ENCODE measurements at places on chromosomes 2 and 18.
A peak's percentile ranks its signal among the peaks of the same experiment; 100 is the strongest.

DNA sequence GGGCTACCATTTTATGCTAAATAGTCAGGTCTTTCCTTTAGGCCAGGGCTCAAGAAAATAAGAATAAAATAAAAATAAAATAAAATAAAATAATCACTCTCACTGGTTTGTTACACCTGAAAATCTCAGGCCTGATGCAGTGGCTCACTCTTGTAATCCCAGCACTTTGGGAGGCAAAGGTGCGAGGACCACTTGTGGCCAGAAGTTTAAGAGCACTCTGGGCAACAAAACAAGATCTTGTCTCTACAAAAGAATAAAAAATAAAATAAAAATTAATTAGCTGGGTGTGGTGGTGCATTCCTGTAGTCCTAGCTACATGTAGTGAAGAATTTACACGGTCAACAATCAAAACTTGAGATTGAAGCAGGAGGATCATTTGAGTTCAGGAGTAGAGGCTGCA lies 159.4 kb downstream of the NRXN1 start:
- DNase-seq: no peak

DNA sequence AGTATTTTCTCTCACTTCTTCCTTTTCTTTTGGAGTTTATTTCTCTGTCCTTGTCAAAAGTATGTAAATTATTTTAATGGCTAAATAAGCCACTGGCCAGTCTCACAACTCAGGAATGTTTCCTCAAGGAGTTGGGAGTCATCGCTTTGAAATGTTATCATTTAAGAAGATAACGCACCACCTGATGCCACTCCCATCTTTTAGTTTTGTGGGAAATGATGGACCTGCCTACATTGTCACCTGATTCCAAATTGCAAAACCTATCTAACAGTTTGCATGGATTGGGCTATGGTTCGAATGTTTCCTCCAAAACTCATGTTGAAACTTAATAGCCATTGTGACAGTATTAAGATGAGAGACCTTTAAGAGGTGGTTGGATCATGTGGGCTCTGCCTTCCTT lies 32.4 kb upstream of the PPM1B start:
- peak; percentile 19 for DNase-seq

GRCh38 chr18:35167332-35167731 lies 73.5 kb upstream of the ZNF397 start:
- DNase-seq: no peak

DNA sequence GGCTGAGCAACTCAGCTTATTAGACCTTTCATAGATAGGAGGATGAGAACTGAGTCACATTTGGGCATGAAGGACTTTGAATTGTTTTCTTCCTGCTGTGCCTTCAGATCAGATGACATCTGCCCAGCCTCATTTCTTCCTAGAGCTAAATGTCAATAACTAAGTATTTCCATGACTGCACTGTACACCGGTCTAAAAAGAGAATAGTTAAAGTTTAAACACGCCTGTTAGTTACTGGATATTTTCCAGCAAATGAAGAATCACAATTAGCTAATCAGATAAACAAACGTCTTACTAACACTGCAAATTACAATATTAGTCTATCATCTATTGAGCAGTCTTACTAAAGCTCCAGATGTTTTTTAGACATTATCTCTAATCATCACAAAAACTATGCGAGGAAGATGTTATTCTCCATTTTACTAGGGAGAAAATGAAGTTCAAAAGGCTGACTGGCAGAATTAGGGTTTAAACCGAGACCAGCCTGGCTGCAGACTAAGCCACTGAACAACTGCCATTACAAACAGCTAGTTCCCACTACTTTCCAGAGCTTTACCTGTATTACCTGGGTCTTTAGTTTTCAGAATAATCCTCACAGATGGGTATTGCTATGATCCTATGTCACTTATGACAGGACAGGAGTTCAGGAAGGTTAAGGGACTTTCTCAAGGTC lies 69.4 kb upstream of the ZNF397 start:
- no peak for DNase-seq

- DNase-seq: no peak
These were observed 83.7 kb downstream of the SP3 start for GRCh38 chr2:173881461-173881860.

GRCh38 chr18:22322243-22322691 lies 95.4 kb downstream of the CTAGE1 start:
- DNase-seq: no peak

GRCh38 chr2:143792602-143793001 lies 663.4 kb downstream of the ARHGAP15 start:
- DNase-seq: no peak

DNA sequence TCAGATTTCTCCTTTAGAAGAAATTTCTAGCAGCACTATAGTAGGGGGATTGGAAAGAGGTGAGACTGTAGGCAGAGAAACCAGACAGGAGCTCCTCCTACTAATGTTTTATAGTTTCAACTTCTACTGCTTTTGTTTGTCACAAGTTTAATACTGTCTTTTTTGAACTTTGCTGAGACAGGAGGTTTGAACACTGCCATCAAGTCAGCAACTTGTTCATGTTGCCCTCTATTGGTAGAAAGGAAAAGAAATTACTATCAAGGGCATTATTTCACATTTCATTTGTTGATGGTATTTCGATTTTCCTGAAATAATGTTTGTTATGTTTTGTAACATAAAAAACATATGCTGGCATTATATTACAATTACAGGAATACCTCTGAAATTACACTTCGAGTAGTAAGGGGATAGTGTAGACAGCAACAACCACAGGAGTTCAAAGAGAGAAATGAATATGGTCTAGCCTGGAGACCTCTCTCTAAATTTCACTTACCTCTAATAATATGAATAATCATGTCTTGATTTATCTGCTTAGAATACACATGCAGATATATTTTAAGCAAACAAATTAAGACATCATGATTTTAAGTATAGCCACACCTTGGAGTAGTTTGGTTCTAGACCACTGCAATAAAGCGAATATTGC lies 12.4 kb upstream of the CCDC88A start:
- DNase-seq: peak; percentile 50

- no peak for DNase-seq
These were observed 11.3 kb upstream of the STK25 start for GRCh38 chr2:241519669-241520068.

GRCh38 chr2:50951437-50951836 lies 80.5 kb downstream of the NRXN1 start:
- no peak for DNase-seq

GRCh38 chr2:34266908-34267697 lies 668.0 kb upstream of the FAM98A start:
- DNase-seq: no peak

DNA sequence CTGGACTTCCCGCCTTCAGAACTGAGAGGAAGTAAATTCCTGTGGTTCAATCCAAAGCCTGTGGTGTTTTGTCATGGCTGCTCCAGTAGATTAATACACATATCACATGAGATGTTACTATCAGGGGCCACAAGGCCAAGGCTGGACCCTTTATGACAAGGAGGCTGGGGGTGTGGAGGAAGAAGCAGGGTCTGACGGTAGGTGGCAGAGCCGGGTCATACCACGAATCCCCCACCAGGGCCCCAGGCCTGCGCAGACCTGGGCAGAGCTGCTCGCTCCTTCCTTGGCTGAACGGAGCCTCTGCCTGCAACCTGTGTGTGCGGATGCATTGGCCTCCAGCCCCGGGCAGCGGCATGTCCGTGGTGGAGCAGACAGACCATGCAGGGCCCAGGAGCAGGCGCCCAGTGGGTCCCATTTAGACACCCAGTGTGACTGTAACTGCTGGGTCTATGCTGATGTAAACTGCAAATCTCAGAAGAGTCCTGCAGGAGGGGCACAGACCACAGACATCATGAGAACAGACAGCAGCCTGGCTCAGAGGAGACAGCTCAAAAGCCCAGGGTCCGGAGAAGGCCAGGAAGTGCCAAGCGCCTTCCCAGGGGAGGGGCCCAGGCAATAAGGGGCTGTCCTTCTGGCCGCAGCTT lies 155.2 kb downstream of the PXDN start:
- peak; percentile 71 for DNase-seq

- no peak for DNase-seq
These were observed 5.7 kb upstream of the EFR3B start for GRCh38 chr2:25036221-25036559.

DNA sequence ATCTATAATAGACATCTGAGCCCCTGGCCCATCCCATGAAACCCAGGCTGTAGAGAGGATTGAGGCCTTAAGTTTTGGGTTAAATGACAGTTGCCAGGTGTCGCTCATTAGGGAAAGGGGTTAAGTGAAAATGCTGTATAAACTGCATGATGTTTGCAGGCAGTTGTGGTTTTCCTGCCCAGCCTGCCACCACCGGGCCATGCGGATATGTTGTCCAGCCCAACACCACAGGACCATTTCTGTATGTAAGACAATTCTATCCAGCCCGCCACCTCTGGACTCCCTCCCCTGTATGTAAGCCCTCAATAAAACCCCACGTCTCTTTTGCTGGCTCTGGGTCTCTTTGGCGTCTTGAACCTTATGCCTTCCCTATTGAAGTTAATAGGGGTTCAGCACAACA lies 110.7 kb downstream of the XRCC5 start:
- no peak for DNase-seq

DNA sequence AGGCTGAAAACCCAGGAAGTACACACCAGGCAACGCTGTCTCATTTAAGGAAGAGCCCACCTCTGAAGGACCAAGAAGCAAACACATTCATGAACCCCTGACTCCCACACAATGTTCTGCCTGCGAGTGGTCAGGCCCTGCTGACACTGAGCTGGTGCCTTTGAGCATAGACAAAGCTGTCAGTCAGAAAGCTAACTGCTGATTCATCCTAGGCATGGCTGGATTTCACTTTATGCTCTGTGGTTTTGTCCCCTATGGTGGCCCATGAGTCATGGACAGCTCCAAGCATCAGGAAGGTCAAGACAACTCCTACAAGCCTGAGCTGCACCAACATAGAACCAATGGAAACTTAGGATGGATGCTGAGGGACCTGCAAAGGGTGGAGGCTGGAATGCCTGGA lies 78.9 kb downstream of the UXS1 start:
- peak; percentile 96 for DNase-seq

- DNase-seq: no peak
These were observed 2.9 kb upstream of the EN1 start for GRCh38 chr2:118850168-118850900.

DNA sequence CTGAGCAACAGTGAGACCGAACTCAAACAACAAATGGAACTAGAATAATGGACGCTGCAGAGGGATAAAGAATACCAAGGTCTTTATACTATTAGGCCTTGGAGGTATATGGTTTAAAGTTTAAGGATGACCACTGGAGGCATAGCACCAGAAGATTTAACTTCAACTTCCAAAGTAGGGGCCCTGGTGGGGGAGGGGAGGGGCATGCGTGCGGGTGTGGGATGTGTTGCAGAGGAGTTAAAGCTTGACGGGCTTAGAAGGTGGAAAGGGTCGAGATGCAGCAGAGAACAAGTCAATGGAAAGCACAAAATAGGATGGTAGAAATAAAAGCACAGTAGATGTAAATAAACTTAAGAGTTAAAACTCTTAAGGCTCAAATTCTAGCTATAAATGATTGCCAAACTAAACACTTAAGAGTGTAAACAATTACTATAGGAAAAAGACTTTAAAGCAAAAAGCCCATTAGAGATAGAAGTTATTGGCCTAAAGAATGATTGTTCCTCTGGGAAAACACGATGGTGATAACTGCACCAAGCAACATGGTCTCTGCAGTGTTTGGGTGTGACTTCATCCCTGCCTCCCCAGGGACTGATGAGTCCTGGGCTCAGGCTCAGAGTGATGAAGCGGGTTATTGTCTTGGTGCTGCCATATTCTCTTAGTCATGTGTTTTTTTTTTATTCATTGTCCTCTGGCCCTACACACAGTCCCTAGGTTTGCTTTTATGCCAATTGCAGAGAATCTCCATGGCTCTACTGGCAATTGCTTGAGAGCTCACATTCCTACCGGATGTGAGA lies 13.0 kb downstream of the RRM2 start:
- DNase-seq: peak; percentile 67

DNA sequence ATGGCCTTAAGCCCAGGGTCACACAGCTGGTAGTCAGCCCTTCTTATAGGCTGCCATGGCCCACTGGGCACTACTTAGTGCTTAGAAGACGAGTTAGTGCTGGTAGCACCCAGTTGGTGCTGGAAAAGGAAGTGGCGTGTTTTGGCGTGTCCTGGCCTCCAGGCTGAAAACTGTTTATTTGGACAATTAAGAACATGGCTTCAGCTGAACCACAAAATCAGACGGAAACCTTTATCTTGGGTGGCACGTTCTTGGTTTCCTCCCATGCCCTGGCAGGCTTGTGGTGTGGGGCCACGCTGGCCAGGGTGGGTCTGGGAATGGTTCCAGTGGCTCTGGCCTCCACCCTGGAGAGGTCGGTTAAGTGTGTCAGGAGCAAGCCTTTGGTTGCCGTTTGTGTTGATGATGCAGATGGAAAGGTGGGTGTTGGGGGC lies 141.5 kb upstream of the HAAO start:
- DNase-seq: no peak

DNA sequence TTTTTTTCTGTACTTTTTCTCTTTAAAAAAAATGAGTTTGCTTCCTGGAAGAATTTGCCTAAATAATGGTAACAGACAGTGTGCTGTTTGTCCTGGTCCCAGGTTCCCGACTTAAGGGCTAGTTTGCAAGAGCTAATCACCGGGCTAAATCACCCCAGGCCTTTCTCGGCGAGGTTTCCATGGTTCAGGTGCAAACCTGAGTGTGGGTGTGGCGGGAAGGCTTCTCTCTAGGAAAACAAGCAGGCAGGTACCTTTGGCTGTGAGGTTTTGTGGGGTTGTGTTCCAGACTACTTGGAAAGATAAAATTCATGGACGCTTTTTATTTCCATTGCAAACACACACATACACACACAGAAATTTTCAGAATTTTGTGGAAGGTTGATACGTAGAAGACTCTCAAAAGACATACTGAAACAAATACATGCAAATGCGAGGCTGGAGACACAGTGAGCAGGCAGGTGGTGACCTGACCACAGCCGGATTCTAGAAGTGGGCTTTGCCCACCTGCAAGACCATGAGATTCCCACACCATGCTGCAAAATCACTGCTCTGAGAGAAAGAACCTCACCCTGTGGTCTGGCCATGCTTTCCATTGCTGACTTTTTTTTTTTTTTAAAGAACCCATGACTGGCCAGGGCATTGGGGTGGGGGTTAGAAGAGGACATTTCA lies 815 bp downstream of the CNDP1 start:
- DNase-seq: no peak

GRCh38 chr18:36771245-36771644 lies 57.6 kb downstream of the TPGS2 start:
- DNase-seq: no peak

GRCh38 chr18:79396431-79397246 lies 909 bp downstream of the NFATC1 start:
- no peak for DNase-seq

- DNase-seq: no peak
These were observed 47.6 kb upstream of the OTOS start for GRCh38 chr2:240187989-240188590.

- no peak for DNase-seq
These were observed 39.6 kb upstream of the RMDN2 start for GRCh38 chr2:37885329-37885993.

GRCh38 chr2:3647831-3648651 lies 10.0 kb upstream of the ALLC start:
- DNase-seq: no peak

DNA sequence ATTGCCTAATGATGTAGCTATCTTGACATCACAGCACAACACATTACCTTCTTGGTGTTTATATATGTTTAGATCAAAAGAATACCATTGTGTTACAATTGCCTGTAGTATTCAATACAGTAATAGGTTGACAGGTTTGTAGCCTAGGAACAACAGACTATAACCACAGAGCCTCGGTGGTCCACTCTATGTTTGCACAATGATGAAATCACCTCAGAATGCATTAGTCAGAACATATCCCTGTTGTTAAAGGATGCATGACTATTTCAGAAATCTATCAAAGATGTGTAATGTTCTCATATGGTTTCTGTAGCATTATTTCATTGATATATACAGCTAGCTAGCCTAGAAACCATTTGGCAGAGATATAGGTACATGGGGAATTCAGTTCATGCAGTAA lies 8.9 kb downstream of the METTL5 start:
- peak; percentile 53 for DNase-seq
